ENCODE measurements at places on chromosomes 1 and 21.

GRCh38 chr1:151314137-151314875, 12.9 kb downstream of the PI4KB start:
- peak; percentile 79 for DNase-seq

DNA sequence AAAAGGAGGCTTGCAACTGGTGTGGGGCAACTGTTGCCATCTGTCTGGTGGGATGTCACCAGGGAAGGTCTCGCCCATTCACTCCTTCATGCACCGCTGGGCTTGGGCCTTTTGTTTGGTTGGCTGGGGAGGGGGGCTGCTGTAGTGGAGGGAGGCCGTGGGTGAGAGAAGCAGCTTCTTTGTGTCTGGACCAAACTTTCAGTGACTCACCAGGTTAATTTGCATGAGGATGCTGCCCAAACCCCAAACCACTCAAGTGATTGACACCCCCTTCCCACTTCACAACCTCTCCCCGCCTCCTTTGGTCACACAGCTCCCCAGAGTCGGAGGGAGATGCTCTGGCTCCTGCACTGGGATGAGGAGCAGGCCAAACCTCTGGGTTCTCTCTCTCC, 19.7 kb downstream of the BTG2 start:
- no peak for DNase-seq

- DNase-seq = no peak
Observed at GRCh38 chr1:71600023-71600422, 519.2 kb upstream of the ZRANB2 start.

DNA sequence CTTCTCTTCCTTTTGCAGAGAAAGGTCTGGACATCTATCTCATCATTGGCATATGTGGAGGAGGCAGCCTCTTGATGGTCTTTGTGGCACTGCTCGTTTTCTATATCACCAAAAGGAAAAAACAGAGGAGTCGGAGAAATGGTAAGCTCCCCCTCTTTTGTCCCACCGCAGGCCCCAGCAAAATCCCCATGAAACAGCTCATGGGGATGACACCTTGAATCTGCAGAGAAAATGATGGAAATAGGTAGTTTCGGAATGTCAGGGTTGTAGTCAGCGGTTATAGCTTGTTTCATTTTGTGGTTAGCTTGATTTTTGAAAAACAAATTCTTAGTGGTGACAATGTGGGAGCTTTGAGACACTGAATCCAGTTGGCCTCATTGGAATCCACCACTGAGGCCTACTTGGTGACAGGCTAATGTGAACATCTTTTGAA, 10.3 kb downstream of the CD2 start:
- no peak for DNase-seq

- peak; percentile 70 for DNase-seq
Observed at GRCh38 chr1:170729225-170730002, 65.5 kb downstream of the PRRX1 start.

- peak; percentile 11 for DNase-seq
Observed at GRCh38 chr21:42164064-42164789, 54.7 kb upstream of the ABCG1 start.

GRCh38 chr21:32929633-32930038, 96.1 kb upstream of the OLIG2 start:
- no peak for DNase-seq

DNA sequence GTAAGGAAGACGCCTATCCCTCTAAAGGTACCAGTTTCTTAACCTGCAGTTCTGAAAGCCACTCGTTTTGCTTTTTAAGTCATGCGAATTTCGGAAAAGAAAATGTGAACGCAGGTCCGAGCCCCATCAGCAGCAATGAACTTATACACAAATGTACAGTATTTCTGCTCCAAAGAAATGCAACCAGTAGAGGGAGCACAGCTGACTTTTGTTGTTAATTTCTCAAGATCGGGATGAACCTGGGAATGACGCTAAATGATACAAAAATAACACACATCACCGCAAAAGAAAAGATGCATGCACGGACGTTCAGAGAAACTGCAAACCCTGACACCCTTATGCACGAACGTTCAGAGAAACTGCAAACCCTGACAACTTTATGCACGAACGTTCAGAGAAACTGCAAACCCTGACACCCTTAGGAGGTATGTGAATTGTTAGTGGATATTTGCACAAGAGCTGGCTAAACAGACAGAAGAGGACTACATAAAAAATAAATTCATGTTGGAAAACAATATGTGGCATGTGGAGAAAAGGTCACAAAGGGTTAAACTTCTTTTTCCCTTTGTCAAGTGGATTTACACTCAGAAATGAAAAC, 3.5 kb upstream of the TIAM1 start:
- peak; percentile 55 for DNase-seq

DNA sequence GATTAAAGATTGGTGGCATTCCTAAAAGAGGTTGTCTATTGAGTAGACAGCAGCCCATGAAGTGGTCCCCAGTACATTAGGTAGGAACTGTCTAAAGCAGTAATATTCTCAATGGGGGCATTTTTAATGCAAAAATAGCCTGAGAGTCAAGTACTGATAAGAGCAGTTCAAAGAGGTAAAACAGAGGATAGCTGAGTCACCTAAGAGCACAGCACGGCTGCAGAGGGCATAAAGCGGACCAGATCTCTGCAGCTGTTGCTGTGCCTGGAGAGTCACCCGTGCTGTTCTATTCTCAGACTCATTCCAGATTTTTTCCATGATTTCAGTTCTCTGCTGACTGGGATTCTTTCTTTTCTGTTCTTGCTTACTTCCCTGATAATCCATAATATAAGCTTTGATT, 313.2 kb downstream of the OLFM3 start:
- no peak for DNase-seq

GRCh38 chr1:65243491-65243890, 65.9 kb upstream of the DNAJC6 start:
- no peak for DNase-seq

DNA sequence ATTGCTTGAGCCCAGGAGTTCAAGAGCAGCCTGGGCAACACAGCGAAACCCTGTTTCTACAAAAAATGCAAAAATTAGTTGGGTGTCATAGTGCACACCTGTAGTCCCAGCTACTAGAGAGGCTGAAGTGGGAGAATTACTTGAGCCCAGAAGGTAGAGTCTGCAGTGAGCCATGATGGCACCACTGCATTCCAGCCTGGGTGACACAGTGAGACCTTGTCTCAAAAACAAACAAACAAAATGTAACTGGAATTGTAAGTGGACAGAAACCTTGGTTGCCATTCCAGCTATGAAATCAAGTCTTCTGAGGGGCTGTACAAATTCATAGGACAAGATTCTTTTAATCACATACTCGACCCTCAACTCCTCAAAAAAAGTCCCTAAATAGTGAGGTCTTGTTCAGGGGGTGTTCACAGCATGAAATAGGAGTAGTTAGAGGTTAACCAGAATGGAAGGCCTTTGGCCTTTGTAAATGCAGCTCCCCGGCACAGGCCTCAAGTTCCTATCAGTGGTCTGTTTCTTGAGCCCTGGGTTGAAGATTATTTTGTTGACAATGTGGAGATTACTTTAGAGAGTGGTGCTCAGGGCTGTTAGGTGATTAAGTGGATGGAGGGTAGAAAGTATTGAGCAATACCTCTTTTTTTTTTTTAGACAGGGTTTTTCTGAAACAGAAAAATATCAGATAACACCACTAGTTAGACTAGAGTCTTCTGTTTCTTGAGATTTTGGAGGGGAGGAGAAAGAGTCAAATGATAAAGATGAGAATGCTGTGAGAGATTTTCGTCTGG, 138.7 kb upstream of the ZNF648 start:
- no peak for DNase-seq

GRCh38 chr1:6489383-6489765, 2.1 kb downstream of the PLEKHG5 start:
- no peak for DNase-seq

- no peak for DNase-seq
Observed at GRCh38 chr1:113760102-113761080, 1.1 kb upstream of the PHTF1 start.

DNA sequence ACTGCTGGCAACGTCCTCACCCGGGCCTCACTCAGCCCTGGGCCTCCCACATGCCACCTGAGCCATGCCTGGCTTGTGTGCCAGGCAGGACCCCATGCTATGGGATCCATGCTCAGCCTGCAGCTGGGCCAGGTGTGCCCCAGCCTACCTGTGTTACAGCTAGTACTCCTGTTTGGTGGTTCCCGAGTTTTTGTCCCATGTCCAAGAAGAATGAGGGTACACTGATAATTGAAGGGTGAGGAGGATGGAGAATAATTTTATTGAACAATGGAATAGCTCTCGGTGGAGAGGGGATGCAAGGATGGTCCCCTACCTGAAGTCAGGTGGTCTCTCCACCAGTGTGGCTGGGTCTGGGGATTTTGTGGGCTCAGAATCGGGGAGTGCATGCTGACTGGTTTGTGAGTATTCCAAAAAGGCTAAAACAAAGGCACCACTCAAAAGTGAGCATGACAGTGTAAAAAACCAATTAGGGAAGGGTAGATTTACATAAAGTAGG, 137.9 kb downstream of the TNFSF18 start:
- DNase-seq = no peak

- DNase-seq = peak; percentile 32
Observed at GRCh38 chr1:55329091-55329490, 113.9 kb upstream of the USP24 start.

- DNase-seq = no peak
Observed at GRCh38 chr1:207883104-207883651, 27.7 kb downstream of the CD34 start.

DNA sequence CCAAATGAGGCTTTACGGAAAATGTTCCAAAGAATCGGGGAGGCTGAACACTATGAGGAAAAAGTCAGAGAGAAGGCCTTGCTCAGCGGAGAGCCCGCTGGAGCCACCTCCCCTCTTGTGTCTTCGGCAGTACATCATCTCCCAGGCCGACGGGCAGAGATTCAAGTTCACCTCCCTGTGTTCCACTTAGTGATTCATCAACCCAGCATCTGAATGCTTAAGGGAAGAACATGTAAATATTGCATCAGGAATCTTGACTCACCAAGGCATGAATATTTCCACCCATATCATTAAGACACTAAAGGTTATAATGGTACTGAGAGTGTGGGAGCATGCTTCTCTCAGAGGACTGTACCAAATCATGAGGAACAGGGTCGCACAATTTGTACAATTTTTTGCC, 172.5 kb downstream of the ST6GALNAC5 start:
- peak; percentile 99 for DNase-seq

DNA sequence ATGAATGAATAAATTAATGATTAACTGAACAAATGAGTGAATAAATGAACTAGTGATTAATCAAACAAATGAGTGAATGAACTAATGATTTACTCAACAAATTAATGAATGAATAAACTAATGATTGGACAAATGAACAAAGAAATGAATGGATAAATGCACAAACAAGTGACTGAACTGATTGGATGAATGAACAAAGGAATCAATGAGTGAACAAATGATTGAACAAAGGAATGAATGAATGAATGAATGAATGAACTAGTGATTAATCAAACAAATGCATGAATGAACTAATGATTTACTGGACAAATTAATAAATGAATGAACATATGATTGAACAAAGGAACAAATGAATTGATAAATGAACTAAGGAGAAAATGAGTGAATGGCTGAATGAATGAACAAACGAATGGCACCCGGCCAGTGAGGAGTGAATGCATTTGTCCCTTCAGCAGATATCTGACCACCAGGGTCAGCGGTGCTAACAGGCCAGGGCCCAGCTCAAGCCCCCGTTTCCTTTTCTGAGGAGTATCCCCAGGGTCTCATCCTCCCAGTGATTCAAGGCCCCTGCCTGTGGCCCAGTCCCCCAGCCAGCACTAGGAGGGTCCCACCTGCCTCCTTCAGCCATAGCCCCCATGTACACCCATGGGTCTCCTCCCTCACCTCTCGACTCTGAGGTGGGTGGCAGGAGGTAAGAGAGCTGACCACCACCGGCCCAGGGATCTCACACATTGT, 49.9 kb downstream of the WNT9A start:
- DNase-seq = no peak

- no peak for DNase-seq
Observed at GRCh38 chr1:212434992-212435391, 2.3 kb downstream of the NENF start.

GRCh38 chr21:32349333-32349944, 43.4 kb downstream of the URB1 start:
- DNase-seq = no peak

GRCh38 chr1:19628879-19629278, 15.2 kb upstream of the NBL1 start:
- no peak for DNase-seq

DNA sequence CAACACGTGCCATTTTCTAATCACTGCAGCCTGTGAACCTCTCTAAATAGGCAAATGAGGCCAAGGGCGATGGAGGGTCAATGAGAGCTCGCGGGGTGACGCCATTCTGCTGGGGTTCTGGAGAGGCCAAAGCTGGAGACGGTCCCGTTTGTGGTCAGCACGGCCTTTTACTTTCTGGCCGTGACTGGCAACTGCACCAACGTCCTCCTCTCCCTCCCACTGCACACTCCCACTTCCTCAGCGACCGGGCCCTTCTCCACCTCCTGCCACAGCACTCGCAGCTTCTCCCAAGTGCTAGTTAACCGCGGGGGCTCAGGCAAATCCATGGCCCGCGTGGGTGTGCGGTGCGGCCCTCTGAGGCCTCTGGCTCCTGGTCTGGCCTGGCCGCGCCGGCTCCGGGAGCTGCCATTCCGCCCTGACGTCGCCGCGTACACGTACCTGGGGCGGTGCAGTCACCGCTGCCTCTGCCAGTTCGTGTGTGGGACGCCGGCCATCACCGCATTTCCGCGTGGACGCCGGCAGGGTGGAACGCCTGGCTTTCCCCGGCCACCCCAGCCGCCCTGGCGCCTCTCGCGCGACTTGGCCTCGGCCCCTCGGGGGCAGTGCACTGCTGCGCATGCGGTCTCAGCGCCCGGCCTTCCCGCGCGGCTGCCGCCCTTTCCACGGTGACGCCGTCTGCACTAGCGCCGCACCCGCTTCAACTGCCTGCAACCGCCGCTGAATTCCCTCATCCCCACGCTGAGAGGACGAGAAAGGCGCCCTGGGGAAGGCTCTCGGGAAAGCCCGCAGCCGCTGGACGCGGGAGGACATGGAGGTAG, 18.2 kb downstream of the OR2C3 start:
- DNase-seq = no peak

- no peak for DNase-seq
Observed at GRCh38 chr21:25491267-25491666, 116.0 kb downstream of the MRPL39 start.

GRCh38 chr1:71298633-71299032, 217.8 kb upstream of the ZRANB2 start:
- DNase-seq = peak; percentile 38

DNA sequence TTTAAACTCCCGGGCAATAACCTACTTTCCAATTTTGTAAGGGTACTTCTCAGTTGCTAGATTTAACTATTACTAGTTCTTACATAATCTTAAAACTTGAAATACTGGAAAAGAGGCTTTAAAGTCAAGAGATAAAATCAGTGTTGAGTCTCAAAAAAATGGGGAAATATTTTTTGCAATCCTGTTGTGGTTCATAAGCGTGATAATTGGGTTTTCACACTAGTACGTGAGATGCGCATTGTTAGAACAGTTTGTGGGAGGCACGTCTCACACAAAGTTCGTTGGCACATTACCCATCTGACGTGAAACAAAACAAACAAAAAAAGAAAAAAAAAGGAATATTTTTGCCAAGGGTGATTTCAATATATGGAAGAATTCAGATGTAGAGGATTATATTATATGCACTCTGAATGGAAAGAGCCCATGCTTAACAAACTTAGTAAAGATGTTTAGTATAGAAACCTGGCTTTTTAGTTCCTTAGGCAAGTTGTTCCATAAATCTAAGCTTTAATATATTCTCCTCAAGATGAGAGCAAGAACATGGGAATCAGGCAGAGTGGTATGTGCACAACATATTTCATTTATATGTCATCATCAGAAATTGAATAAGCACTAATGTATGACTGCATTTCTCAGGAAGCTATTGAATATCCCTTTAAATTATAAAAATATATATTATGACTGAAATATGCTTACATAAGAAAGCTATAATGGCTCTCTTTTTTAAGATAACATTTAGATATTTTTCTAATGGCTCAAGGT, 73.9 kb upstream of the TNFSF4 start:
- DNase-seq = peak; percentile 59

All from fibroblast of upper back skin (primary cell).